Stimulated activated CD4-positive, alpha-beta T cell treated with anti-CD3 and anti-CD28 coated beads, TNF-alpha, amount 100 ng/mL, for 1 hour (primary cell): ENCODE measurements at places on chromosomes 11 and 22.

GRCh38 chr11:35017528-35018342 is 101.3 kb downstream of the PDHX start:
- DNase-seq, result no peak

GRCh38 chr11:75474878-75475766 is 42.1 kb upstream of the KLHL35 start:
- DNase-seq, result no peak

DNA sequence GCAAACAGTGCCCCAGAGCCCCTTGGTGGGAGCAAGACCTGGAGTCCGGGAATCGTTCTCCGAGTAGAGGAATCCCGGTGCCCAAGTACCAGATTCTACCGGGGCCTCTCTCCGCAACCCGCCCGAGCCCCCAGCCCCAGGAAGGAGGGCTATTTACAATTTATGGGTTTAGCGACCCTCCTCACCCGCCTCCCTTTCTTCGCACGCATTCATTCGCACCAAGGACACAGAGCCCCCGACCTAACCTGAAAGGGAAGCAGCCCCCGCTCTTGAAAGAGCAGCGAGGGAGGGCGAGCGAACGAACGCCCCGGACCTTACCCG is 628 bp downstream of the LRP4 start:
- no peak for DNase-seq

- DNase-seq, result no peak
Observed at GRCh38 chr22:42693055-42693762, 27.5 kb downstream of the A4GALT start.

- DNase-seq, result no peak
Observed at GRCh38 chr11:95802806-95803205, 12.5 kb downstream of the CEP57 start.

- DNase-seq, result no peak
Observed at GRCh38 chr11:102184269-102184987, 74.2 kb downstream of the YAP1 start.

DNA sequence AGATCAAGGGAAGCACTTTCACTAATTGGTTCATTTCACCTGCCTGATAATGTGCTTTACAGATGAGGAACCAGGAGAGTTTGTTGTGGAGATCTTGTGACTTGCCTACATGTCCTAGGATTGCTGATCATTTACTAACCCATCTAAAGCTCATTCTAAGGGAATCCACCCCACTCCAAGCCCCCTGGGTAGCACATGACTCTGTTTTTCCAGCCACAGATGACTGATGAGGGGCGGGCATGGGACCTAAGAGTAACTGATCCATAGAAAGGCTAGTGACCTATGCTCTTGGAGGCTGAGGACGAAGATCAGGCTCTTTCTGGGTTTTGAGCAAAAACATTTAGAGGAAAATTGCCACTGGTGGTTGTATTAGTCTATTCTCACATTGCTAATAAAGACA is 378.1 kb downstream of the CADM1 start:
- no peak for DNase-seq

GRCh38 chr22:29152954-29153719 is 52.6 kb upstream of the EMID1 start:
- DNase-seq, result no peak

- DNase-seq, result no peak
Observed at GRCh38 chr22:37285937-37286336, 3.6 kb downstream of the CYTH4 start.

- DNase-seq, result no peak
Observed at GRCh38 chr11:94870422-94870821, 102.3 kb downstream of the AMOTL1 start.

DNA sequence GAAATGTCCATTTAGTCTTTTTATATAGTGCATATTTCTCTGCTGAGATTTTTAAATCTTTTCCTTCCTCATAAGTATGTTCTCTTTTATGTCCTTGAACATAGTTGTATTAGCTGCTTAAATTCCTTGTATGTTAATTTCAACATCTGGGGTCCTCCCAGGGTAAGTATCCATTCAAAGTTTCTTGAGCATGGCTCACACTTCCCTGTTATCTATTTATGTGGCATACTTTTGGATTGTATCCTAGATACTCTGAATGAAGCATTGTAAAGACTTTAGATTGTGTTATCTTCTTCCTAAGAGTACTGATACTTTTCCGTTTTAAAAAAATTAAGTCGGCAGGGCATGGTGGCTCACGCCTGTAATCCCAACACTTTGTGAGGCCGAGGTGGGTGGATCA is 28.4 kb upstream of the PITPNB start:
- DNase-seq, result no peak

GRCh38 chr11:19493446-19494213 is 219.0 kb upstream of the NAV2 start:
- DNase-seq, result no peak

DNA sequence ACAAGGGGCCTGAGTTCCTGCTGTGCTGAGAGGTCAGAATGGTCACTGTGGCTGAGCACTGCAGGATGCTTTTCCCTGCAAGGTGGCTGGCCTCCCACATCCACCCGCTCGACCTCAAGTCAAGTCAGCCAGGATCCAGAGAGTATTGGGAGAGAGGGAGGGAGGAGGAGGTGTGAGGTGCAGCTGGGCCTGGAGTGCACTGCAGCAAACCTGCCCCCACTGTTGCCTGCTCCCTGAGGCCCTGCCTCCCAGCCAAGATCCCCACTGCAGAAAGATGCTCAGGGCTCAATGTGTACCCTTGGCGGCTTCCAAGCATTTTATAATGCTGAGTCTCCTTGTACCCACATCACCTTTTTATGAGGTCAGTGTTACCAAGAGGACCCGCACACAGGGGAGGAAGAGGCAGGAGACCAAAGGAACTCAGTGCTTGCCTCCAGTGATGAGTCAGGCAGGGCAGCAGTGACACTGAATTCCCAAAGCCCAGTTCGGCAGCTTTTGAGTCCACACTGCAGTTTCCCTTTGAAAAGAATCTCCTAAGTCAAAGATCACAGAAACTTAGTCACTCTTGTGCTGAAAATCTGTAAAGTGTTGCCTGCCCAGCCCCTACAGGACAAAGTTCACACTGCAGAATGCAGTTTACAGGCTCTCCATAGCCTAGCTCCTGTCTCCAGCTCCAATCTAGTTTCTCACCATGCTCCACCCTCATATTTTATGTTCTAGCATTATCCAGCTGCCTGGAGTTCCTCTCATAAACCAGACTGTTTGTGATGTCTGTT is 3.1 kb downstream of the ENDOD1 start:
- DNase-seq, result no peak

GRCh38 chr22:47902646-47903180 is 1140.3 kb downstream of the TBC1D22A start:
- no peak for DNase-seq

- no peak for DNase-seq
Observed at GRCh38 chr22:37476389-37477329, 9.5 kb downstream of the MFNG start.

DNA sequence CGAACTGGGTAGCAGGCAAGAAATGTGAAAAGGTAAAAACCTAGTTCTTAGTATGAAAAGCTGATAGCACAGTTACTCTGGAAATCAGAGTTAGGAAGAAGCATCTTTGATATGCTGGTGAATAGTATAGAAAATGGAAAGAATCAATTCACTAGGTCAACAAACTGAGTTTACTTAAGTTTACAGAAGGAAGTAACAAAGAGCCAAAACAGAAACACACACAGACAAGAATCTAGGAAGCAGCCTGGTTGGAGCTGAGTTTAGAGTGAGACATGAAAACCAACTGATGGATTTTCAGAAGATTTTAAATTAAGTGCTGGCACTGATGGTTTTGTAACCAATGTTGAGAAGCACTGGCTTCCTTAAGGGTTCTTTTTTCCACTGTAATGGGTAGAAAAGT is 296.3 kb downstream of the CADM1 start:
- no peak for DNase-seq
